Hippocampal formation (tissue), 2 donors: ENCODE measurements at places on chromosomes 5 and 9.

- DNase-seq, result no peak
These were observed 44.8 kb downstream of the PTCD2 start for GRCh38 chr5:72364951-72365350.

DNA sequence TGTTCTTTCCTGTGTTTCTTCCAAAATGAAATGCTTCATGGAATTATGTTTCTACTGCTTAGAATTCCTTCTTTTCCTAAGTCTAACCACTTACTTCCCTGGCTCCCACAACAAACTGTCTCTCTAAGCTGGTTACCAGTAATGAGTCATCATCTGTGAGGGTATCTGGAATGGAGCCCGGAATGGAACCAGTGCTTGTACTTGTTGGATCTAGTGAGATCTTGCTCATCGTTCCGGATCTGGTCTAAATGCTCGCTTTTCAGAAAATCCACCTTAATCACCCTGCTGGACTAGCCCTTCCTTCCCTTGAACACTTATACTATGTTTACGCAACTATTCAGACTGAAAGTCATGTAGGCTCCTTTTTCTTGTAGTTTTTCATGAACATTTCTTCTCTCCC, 184.8 kb downstream of the PBX3 start:
- no peak for DNase-seq

- no peak for DNase-seq
These were observed 101.3 kb downstream of the PAM start for GRCh38 chr5:102856389-102856777.

DNA sequence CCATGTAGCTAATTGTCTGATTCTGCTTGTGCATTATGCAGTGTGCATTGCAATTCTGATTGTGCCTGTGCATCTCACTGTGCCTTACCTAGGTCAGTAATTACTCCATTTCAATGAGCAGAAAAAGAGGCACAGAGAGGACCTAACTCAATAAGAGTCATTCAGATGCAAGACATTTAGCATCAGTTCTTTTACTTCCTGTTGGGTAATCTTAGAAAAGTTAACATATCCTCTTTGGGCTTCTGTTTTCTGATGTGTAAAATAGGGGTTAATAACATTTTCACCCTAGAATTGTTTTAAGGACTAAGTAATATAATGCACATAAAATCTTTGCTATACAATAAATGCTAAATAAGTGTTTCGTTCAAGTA, 7.0 kb upstream of the DCTN4 start:
- no peak for DNase-seq

DNA sequence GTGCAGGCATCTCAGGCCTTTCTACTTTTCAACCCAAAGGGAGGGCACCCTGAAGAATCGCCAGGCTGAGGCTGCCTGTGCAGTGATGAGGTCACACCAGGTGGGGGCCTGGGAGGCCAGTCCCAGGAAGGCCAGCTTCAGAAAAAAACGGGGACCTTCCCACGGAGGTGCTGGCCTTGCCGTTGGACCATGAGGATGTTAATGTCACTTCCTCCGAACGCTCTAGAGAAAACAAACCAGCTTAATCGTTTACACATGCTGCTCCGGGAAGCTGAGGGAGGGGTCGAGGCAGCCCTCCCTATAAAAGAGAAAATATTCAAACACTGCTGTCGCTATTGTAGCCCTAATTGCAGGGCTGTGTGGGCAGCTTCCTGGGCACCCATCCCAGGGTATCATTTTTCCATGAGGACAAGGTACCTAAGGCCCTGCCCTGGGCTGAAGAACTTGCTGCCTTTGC, 27.0 kb downstream of the PTGES start:
- no peak for DNase-seq

DNA sequence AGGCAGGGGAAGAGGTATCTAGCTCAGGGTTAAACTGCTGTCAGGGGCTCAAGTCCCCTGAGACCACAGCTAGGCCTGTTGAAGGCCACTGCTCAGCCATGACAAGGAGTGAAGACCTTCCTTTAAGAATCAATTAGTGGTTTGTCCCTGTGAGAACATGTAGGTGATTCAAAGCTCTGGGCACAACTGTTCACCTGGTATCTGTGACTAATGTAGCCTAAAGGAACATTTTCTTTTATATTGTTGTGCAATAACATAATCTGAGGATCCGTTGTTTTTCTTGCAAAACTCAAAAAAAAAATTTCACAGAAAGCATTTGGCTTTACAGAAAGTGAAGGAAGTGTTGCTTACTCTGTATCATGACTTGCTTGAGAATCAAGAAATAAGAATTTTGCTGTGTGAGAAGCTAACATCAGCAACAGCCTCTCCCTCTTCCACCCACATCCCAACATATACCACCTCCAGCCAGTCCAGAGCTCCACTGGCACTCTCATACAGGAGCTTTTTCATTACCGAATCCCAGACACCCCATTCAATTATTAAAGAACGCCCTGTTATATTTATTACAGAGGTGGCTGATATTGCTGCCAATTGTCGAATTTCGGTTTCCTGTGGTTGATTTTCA, 807.0 kb downstream of the TLE4 start:
- no peak for DNase-seq

DNA sequence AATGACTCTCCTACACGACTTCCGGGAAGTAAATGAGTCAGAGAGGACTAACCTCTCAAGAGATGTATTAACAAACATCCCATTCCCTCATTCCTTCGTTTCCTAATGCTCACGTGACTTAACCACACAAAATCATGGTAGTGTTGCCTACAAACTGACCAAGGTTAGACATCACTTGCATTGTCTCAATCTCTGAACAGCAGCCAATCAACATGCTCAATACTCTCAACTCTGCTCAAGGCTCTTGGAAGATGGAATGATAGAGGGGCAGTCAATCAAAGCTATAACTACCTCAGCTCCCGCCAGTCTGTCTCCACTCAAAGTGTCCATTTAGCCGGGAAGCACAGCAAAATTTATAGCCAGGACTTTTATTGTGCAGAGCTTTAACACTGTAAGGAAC, 143.8 kb upstream of the PIK3R1 start:
- DNase-seq, result no peak

DNA sequence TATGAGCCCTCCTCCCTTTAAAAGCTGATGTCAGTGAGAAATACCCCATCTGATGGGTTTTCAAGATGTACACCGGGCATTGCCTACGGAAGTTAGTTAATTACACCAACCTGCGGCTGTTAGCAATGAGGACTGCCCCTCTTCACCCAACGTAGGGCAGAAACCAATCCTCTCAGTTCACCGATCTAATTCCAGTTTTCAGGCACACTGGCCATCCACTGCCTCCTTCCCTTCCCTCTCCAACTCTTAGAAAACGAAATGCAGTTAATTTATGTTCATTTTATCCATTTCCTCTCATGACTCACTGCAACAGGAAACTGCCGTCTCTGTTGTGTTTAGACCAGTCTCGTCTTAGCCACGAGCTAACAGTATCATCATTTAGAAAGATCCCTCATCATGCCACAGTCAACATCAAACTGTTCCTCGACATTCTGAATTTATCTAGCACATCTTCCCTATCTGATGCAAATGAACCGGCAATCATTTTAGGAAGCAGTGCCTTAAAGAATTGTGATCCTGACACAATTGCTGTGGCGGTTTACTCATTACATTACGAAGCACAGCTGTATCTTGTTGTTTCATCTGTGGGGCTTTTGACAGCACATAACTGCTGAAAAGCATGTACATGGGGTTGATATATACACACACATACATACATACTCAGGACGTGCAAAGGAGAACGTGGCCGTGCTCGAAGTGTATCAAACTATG, 168.6 kb downstream of the EFNA5 start:
- no peak for DNase-seq

DNA sequence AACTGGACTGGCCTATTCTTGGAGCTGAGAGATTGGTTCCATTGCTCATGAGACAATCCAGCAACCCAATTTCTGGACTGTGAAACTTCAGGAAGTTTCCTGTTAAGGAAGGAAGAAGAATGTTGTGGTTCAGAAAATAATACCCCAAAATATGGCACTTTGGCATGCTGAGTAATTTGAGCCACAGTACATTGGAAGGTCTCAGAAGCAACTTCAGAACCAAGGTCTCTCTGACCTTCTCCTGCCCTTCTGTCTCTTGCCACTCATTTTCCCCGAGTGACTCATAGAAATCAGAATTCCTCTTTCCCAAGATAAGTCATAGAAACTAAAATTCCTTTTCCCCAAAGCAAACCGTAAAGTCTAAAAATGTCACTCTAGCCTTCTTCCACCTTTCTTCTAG, 1366.1 kb downstream of the PTPRD start:
- no peak for DNase-seq

- no peak for DNase-seq
These were observed 144.7 kb downstream of the GABBR2 start for GRCh38 chr9:98563988-98564387.
